ENCODE measurements at places on chromosomes 12 and 14.

GRCh38 chr14:101458741-101459550, 102.3 kb upstream of the DIO3 start:
- DNase-seq: no peak

DNA sequence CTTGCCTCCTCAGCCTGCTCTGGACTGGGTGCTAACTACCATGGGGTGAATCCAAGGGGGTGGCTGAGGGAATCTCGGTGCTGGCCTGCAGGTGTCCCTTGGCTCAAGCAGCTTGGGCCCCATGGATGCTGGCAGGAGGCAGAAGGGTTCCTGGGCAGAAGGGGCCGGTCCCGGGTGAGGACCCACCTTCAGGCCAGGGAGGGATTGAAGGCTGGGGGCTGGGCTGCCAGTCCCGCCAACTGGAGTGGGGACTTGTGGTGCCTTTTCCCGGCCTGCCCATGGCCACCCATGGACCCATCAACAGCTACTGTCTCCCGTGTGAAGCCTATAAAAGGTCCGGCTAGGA, 550.1 kb downstream of the SLC6A15 start:
- no peak for DNase-seq

DNA sequence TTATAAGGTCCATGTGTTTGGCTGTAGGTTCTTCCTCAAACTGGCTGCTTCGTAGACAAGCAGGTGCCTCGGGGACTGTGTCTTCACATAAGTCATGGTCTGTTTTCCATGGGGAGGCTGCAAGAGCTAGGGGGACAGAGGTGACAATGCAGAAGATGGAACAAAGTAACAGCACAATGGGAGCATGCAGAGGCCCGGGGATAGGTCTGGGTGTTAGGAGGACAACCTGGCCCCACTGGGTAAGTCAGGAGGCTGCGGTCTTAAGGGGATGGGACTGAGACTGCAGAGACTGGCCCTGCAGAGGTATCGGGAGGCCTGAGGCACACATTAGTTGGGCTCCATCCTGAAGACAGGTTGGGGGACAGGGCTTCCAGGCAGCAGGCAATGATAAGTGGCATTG, 88.9 kb downstream of the NTF3 start:
- no peak for DNase-seq

DNA sequence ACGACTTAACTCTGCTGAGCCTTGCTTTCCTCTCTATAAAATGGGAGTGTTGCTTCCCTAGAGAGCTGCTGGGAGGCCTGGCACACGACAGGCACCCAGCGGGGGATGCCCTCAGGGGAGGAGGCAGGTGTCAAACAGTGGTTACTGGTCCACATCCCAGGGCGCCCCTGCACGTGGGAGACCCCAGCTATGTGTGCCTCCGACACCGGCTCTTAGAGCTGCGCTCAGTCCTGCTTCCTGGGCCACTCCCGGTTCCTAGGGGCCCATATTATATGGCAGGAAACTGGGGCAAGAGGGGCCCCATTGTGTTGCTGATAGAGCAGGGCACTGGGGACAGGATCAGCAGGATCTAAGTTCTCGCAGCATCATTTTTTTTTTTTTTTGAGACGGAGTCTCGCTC, 47.3 kb downstream of the CHGA start:
- no peak for DNase-seq

- DNase-seq: no peak
Observed at GRCh38 chr14:51276605-51277004, 36.6 kb downstream of the TMX1 start.

DNA sequence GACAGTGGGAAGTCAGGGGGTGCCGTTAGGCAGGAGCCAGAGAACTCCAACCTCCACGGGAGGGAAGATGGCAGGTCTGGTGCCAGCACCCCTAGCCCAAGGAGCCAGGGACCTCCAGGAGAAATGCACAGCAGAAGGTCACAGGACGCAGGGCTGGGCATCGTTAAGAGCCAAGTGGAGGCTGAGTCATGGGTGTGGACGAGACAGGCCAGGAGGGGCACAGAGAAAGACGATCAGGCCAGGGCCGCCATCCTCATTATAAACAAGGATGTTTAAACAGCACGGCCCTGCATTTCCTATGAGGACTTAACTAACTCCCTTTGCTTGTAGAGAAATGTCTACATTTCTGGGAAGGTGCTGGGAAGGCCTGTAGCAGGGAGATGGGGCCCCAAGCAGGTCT, 77.9 kb upstream of the FZD10 start:
- DNase-seq: no peak

DNA sequence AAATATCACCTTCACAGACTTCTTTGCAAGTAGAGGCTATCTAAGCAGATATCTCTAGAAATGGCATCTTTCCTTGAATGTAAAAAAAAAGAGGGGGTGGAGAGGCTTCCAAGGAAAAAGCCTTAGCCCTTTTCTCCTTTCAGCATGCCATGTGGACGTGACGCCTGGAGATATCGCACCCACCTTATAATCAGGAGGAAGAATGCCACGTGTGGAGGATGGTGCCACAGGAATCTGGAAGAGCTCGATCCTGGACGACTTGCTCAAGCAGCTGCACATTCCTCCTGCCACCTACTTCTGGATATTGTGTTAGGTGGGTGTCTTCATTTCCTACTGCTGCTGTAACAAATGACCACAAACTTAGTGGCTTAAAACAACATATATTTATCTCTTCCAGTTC, 203.6 kb downstream of the NUAK1 start:
- no peak for DNase-seq

DNA sequence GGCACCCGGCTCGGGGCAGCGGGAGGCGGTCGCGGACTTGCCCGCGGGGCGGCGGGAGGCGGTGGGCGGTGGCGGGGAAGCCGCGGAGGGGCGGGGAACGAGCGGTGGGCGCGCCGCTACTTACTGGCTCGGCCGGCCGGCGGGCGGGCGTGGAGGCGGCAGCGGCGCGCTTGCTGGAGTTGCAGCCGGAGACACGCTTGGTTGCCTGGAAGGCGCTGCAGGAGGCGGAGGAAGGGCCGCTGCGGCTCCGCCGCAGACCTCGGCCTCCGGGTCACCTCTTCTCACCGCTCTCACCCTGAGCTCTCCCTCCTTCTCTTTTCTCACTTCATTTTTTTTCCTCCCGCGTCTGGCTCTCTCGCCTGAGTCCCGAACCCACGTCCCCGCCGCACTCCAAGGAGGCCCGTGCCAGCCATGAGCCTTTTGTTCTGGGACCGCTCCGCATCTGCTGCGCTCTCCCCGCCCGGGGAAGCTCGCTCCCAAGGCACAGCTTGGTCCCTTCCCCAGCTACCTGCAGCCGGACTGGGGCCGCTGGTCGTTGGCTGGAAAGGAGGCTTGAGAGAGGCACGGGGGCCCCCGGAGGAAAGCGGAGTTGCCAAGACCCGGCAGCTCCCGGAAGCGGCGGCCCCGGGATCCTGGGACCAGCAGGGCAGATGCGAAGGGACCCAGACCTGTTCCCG, 592 bp upstream of the KCNK10 start:
- DNase-seq: peak; percentile 82

- DNase-seq: no peak
Observed at GRCh38 chr14:73725116-73726024, 11.2 kb upstream of the PNMA1 start.

- DNase-seq: no peak
Observed at GRCh38 chr14:51445001-51445390, 204.9 kb downstream of the TMX1 start.

- DNase-seq: no peak
Observed at GRCh38 chr12:119624966-119625365, 31.4 kb downstream of the TMEM233 start.

DNA sequence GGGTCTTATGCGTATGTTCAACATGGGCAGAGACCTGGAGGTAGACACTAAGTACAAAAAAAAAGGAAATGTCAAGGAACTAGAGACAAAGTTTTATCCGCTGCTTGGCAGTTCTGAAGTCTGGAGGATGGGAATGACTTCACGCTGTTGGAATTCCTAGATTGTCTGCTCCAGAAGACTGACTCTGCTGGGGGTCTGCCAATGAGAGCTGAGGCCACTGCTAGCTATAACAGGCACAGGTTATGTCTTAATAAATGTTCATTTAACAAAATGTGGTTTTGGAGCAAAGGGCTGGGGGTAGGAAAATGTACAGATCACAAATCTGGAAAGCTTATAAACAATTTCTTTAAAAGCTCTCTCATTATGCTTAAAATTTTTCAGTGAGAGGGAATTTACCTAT, 5.9 kb downstream of the RNASE8 start:
- DNase-seq: no peak

DNA sequence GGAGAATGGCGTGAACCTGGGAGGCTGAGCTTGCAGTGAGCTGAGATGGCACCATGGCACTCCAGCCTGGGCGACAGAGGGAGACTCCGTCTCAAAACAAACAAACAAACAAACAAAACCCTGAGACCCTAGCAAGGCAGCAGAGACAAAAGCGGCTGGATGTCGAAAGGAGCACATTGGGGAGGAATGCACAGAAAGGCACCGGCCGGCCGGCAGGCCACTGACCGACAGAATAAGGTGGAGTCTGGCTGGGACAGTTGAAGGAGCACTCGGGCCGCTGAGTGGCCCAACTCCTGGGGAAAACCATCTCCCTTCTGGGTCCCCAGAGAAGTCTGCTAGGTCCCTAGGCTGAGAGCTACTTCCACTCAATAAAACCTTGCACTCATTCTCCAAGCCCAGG, 256.2 kb downstream of the KIF21A start:
- no peak for DNase-seq

- no peak for DNase-seq
Observed at GRCh38 chr14:22456998-22457594, 131.9 kb downstream of the DAD1 start.

GRCh38 chr12:11170810-11171144, 217 bp upstream of the SMIM10L1 start:
- no peak for DNase-seq

DNA sequence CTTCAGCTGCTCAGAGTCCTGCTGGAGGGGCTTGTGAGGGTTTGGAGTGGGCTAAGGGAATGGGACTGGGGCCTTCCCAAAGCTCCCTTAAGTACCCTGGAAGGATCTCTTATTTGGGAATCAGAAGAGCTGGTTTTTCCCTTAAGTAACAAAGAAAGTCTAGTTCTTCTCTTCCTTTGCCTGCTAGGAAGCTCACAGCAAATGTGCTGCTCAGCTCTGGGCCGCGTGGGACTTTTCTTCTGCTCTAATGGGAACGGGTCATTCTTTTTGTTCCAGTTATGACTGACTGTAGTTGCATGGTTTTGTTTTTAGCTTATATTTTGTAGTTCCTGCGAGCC, 6.0 kb downstream of the KIF26A start:
- no peak for DNase-seq

DNA sequence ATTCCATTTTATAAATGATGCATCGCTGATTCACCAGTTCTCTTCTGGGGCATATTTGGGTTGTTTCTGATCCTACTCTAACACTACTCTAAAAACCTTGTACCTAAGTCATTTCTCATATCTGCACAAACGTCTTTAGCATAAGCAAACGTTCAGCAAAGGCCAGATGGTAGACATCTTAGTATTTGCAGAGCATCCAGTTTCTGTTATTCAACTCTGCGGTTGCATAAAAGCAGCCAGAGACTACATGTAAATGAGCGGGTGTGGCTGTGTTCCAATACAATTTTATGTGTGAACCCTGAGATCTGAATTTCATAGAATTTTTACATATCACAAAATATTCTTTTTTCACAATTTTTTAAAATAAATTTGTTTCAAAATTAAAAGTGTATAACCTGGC, 22.8 kb upstream of the MMP17 start:
- DNase-seq: peak; percentile 40

- no peak for DNase-seq
Observed at GRCh38 chr14:81478446-81478845, 55.2 kb downstream of the SEL1L start.

- DNase-seq: peak; percentile 90
Observed at GRCh38 chr12:4273652-4274395, at the start of gene CCND2. Gene CCND2 (plus strand): TSS chr12:4273762. CDS start chr12:4274041, 279 bp downstream.

GRCh38 chr14:26974965-26975364, 377.1 kb upstream of the NOVA1 start:
- no peak for DNase-seq

DNA sequence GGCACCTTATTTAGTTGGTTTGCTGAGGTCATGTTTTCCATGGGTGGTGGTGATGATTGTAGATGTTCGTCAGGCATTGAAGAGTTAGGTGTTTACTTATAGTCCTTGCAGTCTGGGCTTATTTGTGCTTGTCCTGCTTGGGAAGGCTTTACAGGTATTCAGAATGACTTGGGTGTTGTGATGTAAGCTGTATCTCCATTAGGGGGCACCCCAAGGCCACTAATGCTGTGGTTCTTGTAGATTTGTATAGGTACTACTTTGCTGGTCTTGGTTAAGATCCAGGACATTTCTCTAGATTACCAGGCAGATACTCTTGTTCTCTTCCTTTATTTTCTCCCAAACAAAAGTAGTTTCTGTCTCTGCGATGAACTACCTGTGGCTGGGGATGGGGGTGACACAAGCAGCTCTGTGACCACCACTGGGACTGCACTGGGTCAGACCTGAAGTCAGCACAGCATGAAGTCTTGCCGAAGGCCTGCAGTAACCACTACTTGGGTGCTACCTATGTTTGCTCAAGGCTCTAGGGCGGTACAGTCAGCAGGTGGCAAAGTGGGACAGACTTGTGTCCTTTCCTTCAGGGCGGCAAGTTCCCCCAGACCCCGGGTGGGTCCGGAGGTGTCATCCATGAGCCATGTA, 35.8 kb upstream of the FBXO33 start:
- DNase-seq: peak; percentile 82

- DNase-seq: no peak
Observed at GRCh38 chr14:71557351-71557750, 374.9 kb upstream of the RGS6 start.

- no peak for DNase-seq
Observed at GRCh38 chr12:5881101-5881606, 63.9 kb downstream of the ANO2 start.

- no peak for DNase-seq
Observed at GRCh38 chr12:96078231-96079135, 43.1 kb upstream of the LTA4H start.

DNA sequence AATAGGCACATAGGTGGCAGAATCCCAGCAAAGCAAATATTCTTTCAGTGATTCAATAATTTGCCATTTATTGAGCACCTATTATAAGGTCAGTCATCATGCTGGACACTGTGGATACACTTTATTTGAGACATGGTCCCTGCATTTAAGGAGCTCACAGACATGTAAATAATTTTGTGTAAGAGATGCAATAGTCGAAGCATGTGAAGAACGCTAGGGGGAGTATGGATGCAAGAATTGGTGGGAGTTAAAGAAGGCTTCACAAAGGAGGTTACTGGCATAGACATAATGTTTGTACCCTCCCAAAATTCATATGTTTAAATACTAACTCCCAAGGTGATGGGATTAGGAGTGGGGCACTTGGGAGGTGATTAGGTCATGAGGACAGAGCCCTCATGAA, 260.6 kb upstream of the GARIN6 start:
- DNase-seq: peak; percentile 66

DNA sequence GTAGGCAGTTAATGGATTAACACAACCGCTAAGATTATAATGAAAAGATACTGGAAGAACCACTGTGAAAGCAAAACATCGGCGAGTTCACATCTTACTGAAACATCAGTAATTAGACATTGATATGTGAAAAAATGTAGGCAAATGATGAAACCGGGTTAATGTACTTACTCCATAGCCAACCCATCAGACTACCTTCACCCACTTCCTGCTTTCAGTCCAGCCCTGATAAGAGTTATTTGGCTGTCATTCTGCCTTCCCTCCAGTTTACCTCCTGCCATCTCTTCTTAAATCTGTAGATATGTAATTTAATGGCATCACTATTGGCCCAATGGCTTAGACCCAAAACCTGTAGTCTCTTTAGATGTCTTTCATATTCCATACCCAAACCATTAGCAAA, 46.0 kb upstream of the LGR5 start:
- no peak for DNase-seq

Data from GM12865 (cell line).